ENCODE measurements at places on chromosomes 4 and X.

- no peaks in the 10 kb centered on the region for H3K36me3 ChIP-seq
- no peak for DNase-seq
- H3K27me3 ChIP-seq: no peaks in the 10 kb centered on the region
- peak overlapping the region; percentile 98 for H3K27ac ChIP-seq
- H3K4me1 ChIP-seq: peaks cover 40% of the 10 kb centered on the region
Measured at GRCh38 chr4:7750523-7750922, 189.1 kb downstream of the AFAP1 start.

GRCh38 chrX:150316564-150316963, 46.6 kb upstream of the MAMLD1 start:
- H3K27ac ChIP-seq: no peak overlapping the region
- DNase-seq: no peak
- H3K4me1 ChIP-seq: no peaks in the 10 kb centered on the region
- no peak overlapping the region for H3K4me3 ChIP-seq
- H3K27me3 ChIP-seq: no peaks in the 10 kb centered on the region

GRCh38 chr4:3706111-3706511, 60.1 kb upstream of the ADRA2C start:
- H3K4me3 ChIP-seq: no peak overlapping the region
- H3K4me1 ChIP-seq: no peaks in the 10 kb centered on the region
- no peak for DNase-seq
- no peaks in the 10 kb centered on the region for H3K36me3 ChIP-seq
- no peak overlapping the region for H3K27ac ChIP-seq
- peaks cover 89% of the 10 kb centered on the region for H3K27me3 ChIP-seq

DNA sequence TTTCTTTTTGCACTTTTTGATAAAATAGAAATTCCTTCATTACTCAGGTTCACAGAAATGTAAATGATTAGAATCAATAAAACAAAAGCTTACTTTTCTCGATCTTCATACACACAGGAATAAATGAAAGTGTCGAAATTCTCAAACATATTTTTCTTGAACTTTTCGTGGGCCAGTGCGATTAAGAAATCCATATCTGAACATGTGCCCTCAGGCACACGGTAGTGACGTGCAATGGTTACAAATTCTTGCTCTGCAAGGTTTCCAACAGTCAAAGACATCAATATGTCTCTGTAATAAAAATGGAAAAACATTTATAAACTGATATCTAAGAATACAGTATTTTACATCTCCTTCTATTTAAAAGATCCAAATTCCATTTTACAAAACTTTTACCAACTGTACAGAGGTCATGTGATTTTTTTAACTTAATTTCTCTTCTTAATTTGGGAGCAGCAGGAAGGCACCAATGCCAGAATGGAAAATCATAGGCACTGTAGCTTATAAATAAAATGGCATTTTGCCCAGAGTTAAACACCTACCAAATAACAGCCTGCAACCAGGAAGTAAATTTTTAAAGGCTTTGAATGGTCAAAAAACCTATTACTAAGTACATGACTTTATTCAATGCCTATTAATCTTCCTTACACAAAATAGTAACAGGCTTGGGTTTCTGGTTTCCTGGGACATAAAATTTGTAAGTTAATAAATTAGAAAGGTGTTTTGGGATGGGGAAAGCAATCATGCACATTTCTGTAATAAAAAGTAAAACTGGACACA, 165.0 kb downstream of the EFHC2 start:
- H3K4me1 ChIP-seq: no peaks in the 10 kb centered on the region
- no peak for DNase-seq
- no peak overlapping the region for H3K27ac ChIP-seq
- no peaks in the 10 kb centered on the region for H3K27me3 ChIP-seq
- no peaks in the 10 kb centered on the region for H3K36me3 ChIP-seq

GRCh38 chrX:95029571-95029970, 1355.6 kb downstream of the FAM133A start:
- H3K27ac ChIP-seq: no peak overlapping the region
- no peaks in the 10 kb centered on the region for H3K36me3 ChIP-seq
- no peak for DNase-seq
- no peak overlapping the region for H3K4me3 ChIP-seq
- H3K4me1 ChIP-seq: no peaks in the 10 kb centered on the region
- no peaks in the 10 kb centered on the region for H3K27me3 ChIP-seq

DNA sequence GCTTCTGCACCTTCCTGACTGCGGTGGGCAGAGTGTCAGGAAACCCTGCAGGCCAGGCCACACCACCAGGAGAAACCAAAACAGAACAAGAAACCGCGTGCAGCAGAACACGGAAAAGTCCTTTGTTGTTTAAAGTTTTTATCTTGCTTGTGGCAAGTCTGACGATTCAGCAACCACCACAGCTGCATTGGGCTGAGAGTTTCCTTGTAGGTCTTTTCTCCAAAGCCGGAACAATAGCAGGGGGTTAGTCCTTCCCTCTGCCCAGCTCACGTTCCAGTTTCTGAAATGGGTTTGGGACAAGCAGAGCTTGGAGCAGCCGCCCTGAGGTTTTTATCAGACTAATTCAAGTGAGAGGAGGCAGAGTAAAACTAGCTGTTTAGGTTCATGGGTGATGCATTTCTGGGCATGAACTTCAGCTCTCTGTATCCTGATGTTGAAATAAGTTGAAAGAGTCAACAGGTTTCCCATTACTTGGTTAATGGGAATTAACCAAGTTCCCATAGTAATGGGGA, 216.9 kb downstream of the PTTG2 start:
- no peak for DNase-seq
- no peaks in the 10 kb centered on the region for H3K27me3 ChIP-seq
- peaks cover 43% of the 10 kb centered on the region for H3K4me1 ChIP-seq
- no peak overlapping the region for H3K27ac ChIP-seq
- H3K4me3 ChIP-seq: no peak overlapping the region
- H3K36me3 ChIP-seq: no peaks in the 10 kb centered on the region

- no peaks in the 10 kb centered on the region for H3K36me3 ChIP-seq
- H3K27ac ChIP-seq: no peak overlapping the region
- no peak overlapping the region for H3K4me3 ChIP-seq
- no peaks in the 10 kb centered on the region for H3K4me1 ChIP-seq
- H3K27me3 ChIP-seq: no peaks in the 10 kb centered on the region
Measured at GRCh38 chr4:108148316-108148715, 20.4 kb downstream of the LEF1 start.

DNA sequence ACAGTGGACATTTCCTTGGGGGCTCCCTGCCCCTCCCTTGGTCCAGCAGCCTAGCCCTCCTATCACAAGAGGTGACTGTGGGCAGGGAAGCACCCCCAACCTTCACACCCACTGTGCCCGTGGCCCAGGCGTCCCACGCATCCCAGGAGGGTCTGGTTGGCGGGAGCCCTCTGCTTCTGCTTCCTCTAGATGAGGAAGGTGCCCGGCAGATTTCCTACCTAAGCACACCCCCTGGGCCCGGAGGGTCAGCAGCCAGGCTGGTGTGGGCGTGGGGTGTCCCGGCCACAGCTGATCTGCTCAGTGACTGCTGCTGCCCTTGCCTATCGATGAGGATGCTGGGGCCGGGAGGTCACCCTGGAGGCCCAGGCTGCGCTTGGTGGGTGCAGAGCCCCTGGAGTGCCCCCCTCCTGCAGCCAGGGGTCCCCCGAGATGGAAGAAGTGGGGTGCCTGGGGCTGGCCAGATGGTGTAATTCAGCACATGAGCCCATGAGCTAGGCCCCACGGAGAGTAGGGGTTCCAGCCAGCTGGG, 12.2 kb downstream of the SH3BP2 start:
- no peak overlapping the region for H3K27ac ChIP-seq
- no peak for DNase-seq
- H3K4me3 ChIP-seq: no peak overlapping the region
- H3K4me1 ChIP-seq: peaks cover 44% of the 10 kb centered on the region
- H3K27me3 ChIP-seq: no peaks in the 10 kb centered on the region

DNA sequence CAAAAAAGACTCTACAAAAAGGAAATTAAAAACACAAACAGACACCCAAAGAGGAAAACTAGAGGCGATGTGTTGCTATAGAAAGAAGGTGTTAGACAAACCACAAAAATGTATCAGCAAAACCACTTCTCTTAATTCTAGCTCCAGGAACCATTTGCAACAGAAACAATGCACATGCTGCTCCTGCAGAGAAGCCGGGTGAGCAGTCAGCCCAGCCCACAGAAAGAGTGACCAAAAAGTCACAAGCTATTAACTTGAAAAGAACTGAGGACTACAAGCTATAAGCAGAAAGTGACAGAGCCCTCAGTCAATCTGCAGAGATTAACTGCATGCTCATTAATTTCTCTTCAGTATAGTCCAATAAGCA, 96.2 kb upstream of the KLHL13 start:
- H3K27me3 ChIP-seq: 0 out of 2 replicates have a peak, but pooled peaks cover 7% of the 10 kb centered on the region
- H3K4me1 ChIP-seq: no peaks in the 10 kb centered on the region
- no peak for DNase-seq
- no peak overlapping the region for H3K4me3 ChIP-seq
- H3K27ac ChIP-seq: no peak overlapping the region

DNA sequence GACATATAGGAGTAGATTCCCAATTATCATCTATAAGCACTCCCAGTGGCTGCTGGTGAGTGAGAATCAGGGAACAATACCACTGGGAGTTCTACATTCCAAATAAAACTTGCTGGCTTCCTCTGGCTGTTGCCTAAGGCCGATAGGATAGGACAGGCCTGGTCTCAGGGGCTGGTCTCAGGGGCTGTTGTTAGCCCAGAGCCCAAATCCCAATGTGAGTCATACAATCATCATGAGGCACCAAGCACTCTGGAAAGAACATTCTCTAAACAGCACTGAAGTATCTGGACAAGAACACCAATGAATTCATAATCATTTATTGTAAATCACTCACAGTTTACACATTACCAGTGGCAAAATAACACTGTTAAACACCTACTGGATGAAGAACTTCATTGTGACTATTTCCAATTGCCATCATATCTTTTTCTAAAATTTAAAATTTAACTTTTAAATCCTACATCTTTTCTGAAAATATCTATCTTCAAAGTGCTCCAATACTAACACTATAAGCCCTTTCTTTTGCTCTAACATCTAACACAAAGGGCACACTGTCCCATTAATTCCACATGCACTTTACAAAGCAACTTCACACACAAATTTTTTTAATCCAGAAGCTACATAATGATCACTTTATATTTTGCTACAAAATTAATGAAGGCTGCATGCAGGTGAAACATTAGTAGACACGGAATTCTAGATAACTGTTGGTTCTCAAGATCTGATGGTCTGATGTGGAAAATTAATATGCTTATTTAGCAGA, 67.6 kb upstream of the TMEM150C start:
- DNase-seq: no peak
- H3K4me3 ChIP-seq: no peak overlapping the region
- H3K27me3 ChIP-seq: no peaks in the 10 kb centered on the region
- no peaks in the 10 kb centered on the region for H3K4me1 ChIP-seq
- no peak overlapping the region for H3K27ac ChIP-seq
- no peaks in the 10 kb centered on the region for H3K36me3 ChIP-seq

DNA sequence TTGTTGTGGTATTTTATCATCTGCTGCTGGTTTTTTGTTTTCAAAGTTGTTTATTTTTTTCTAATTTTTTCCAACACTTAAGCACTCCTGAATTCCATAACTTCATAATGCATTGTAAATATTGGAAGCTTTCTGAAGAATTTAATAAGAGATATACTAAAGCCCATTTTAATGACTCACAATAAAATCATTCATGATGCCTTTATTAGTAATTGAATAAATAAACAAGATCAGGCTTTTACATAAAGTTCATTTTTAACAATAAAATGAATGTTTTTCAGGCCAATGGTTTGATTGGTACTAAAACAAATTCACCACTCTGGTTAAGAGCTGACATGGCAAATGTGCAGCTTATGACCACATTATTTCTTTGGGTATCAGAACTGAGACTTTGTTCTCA, 408.2 kb upstream of the SMIM31 start:
- H3K4me1 ChIP-seq: peaks cover 3% of the 10 kb centered on the region
- no peak for DNase-seq
- H3K4me3 ChIP-seq: no peak overlapping the region
- H3K27ac ChIP-seq: no peak overlapping the region
- H3K36me3 ChIP-seq: no peaks in the 10 kb centered on the region

DNA sequence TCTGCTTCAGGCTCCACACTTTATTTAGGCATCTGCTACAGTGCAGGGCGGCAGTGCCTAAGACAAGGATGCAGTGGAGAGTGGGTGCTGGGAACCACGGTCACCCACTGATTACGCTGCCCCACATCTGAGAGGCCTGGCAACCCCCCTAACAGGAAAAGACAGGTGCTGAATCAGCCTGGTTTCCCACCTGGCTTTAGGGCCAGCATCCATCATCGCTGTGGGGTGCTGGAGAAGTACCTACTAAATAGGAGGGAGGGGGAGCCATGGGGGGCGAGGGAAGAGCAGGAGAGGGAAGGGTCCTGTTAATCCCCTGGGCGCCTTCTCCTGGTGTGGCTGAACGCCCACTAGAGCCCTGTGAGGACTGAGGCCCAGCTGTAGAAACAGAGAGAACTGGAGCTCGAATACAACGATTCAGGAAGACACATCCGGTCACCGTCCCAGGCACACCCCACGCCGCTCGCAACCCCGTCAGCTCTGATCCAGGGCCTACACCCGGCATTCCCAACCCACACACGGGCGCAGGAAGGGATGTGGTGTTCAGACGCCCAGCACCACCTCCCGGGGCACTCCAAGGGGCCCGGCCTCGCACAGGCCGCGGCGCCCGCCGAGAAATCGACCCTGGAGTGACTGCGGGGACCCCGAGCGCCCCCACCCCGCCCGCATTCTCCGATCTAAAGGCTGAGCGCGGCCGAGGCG, 554 bp downstream of the DCTD start:
- H3K4me3 ChIP-seq: peak overlapping the region; percentile 79
- 0 out of 2 replicates have a peak overlapping the region, but pooled peaks have one; percentile 26 for H3K27ac ChIP-seq
- H3K36me3 ChIP-seq: no peaks in the 10 kb centered on the region
- H3K4me1 ChIP-seq: 0 out of 2 replicates have a peak, but pooled peaks cover 4% of the 10 kb centered on the region

DNA sequence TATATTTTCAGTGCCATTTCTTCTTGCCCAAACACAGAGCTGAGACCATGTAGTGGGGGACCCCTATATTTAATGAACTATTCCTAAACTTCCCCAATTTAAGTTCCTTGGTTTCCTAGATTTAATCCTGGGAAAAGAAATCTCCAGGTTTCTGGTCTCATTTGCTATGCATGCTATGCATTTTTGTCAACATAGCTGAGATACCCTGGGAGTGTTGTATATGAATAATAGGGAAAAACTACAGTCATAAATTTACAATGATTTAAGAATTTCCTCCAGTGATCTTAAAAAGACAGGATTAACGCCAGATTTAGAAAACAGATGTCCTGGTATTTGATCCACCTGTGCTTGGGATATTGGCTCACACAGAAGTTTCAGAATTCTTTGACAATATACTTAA, 136.8 kb upstream of the RAPGEF2 start:
- no peaks in the 10 kb centered on the region for H3K27me3 ChIP-seq
- H3K4me3 ChIP-seq: no peak overlapping the region
- no peaks in the 10 kb centered on the region for H3K4me1 ChIP-seq
- DNase-seq: no peak
- H3K27ac ChIP-seq: no peak overlapping the region

DNA sequence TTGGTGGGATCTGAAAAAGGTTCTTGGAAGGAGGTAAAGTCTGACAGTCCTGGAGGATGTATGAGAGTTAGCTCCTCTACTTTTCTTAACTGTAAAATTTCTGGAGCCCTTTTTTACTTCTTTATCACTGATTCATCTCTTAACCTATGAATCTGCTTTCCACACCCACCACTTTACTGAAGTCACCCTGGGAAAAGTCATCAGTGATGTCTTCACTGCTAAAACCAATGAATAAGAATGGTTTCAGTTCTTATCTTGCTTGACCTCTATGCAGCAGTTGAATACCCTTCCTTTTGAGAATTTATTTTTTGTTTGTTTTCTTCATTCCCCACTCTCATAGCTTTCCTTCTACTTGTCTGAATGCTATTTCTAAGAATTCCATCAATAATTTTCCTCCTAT, 80.0 kb downstream of the AREG start:
- no peak for DNase-seq
- H3K4me1 ChIP-seq: no peaks in the 10 kb centered on the region
- H3K4me3 ChIP-seq: no peak overlapping the region
- no peaks in the 10 kb centered on the region for H3K36me3 ChIP-seq
- no peak overlapping the region for H3K27ac ChIP-seq
- H3K27me3 ChIP-seq: no peaks in the 10 kb centered on the region
